ENCODE measurements at places on chromosomes 2 and 18.
A peak's percentile ranks its signal among the peaks of the same experiment; 100 is the strongest.

- H3K27me3 ChIP-seq = no peaks in the 10 kb centered on the region
- H3K27ac ChIP-seq = no peak overlapping the region
- no peak overlapping the region for H3K4me3 ChIP-seq
These were observed 175.8 kb downstream of the MYO3B start for GRCh38 chr2:170353723-170354122.

GRCh38 chr18:59950215-59950944 is 50.6 kb downstream of the PMAIP1 start:
- no peak overlapping the region for H3K27ac ChIP-seq
- no peak for DNase-seq
- H3K4me1 ChIP-seq = peaks cover 40% of the 10 kb centered on the region
- no peaks in the 10 kb centered on the region for H3K27me3 ChIP-seq

DNA sequence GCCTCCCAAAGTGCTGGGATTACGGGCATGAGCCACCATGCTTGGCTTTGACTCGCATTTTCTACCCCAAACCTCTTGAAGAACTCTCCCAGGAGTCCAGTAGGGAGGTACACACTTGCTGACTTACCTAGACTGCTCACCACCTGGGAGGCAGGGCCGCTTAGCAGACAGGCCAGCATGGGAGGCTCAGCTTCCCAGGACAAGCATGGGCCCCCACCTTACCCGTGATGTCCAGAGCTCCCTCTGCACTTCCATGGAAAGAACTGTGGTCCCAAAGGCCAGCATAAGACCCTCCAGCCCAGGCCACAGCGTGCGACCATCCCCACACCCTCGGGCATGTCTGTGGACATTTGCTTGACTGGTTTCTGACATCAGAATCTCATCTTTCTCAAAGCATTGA is 36.8 kb downstream of the ST8SIA5 start:
- no peak for DNase-seq
- no peak overlapping the region for H3K27ac ChIP-seq
- no peaks in the 10 kb centered on the region for H3K4me1 ChIP-seq
- no peak overlapping the region for H3K4me3 ChIP-seq

GRCh38 chr2:167689444-167689843 is 558.0 kb downstream of the STK39 start:
- no peaks in the 10 kb centered on the region for H3K27me3 ChIP-seq
- H3K4me3 ChIP-seq = no peak overlapping the region
- H3K4me1 ChIP-seq = no peaks in the 10 kb centered on the region
- no peak overlapping the region for H3K27ac ChIP-seq

GRCh38 chr2:214902286-214902685 is 92.8 kb upstream of the BARD1 start:
- H3K36me3 ChIP-seq = no peaks in the 10 kb centered on the region
- no peak for DNase-seq
- no peak overlapping the region for H3K4me3 ChIP-seq
- no peak overlapping the region for H3K27ac ChIP-seq

DNA sequence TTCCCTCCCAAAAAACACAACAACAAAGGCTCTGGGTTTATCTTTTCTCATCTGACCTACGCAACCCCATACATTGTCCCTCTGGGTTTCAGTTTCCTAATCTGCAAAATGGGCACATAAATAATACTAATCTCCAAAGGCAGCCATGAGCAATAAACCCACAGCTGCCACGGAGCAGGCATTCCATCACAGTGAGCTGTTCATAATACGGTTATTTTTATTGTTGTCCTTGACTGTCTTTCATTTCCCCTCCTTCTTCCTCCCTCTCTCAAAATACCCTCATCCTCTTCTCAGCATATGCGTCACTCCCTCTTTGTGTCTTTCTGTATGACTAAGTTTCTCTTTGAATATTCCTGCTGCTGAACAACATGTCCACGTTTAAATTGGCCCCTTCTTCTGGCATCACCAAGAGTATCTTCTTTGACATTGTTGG is 129.8 kb upstream of the CAB39 start:
- peaks cover 1% of the 10 kb centered on the region for H3K36me3 ChIP-seq
- H3K27ac ChIP-seq = peak overlapping the region; percentile 97
- peak; percentile 88 for DNase-seq
- H3K4me1 ChIP-seq = peaks cover 57% of the 10 kb centered on the region

- no peak for DNase-seq
- H3K27me3 ChIP-seq = no peaks in the 10 kb centered on the region
- H3K36me3 ChIP-seq = no peaks in the 10 kb centered on the region
- H3K4me1 ChIP-seq = no peaks in the 10 kb centered on the region
These were observed 41.5 kb upstream of the RPE start for GRCh38 chr2:209960676-209961630.

- H3K36me3 ChIP-seq = no peaks in the 10 kb centered on the region
- H3K27ac ChIP-seq = no peak overlapping the region
- no peaks in the 10 kb centered on the region for H3K27me3 ChIP-seq
- H3K4me3 ChIP-seq = no peak overlapping the region
These were observed 60.8 kb downstream of the FAM168B start for GRCh38 chr2:131032393-131032836.

GRCh38 chr2:194260185-194260584 is 1396.8 kb upstream of the SLC39A10 start:
- H3K27ac ChIP-seq = no peak overlapping the region
- no peak overlapping the region for H3K4me3 ChIP-seq
- no peaks in the 10 kb centered on the region for H3K36me3 ChIP-seq
- H3K27me3 ChIP-seq = no peaks in the 10 kb centered on the region
- DNase-seq = no peak

GRCh38 chr2:120442541-120442922 is 96.6 kb downstream of the INHBB start:
- peaks cover 12% of the 10 kb centered on the region for H3K27me3 ChIP-seq
- H3K4me1 ChIP-seq = no peaks in the 10 kb centered on the region
- no peak overlapping the region for H3K27ac ChIP-seq
- no peak overlapping the region for H3K4me3 ChIP-seq
- no peak for DNase-seq

DNA sequence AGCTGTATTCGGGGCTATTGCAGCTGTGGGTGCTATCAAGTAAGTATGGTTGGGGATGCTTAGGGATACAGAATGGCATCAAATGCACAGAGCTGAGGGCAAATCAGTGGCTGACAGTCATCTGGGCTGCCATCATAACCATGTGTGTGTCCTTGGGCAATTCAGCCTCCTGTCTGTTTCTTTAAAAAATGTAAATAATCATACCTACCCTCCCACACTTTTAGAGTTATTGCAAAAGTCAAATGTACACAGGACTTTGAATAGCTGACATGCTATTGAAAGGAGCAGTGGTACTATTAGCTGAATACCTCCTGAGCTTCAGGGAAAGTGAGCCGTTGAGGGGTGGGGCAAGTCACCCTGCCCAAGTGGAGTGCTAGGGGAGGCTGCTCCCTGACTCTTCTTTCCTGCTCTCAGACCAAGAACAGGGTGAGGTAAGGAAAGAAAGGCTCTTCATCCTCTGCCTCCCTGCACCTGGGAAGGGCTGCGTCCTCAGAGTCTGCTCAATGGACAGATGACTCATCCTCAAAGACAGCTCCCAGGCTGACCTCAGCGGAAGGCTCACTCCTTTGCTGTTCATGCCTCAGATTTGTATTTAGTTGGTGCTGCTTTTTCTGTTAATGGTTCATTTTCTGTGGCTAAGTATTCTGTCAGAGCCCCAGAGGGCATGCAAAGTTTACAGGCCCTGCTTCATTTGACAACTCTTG is 54.9 kb upstream of the BZW1 start:
- no peaks in the 10 kb centered on the region for H3K27me3 ChIP-seq
- no peak overlapping the region for H3K27ac ChIP-seq
- no peak overlapping the region for H3K4me3 ChIP-seq
- DNase-seq = no peak
- H3K4me1 ChIP-seq = no peaks in the 10 kb centered on the region
- H3K36me3 ChIP-seq = no peaks in the 10 kb centered on the region

- no peak overlapping the region for H3K4me3 ChIP-seq
- H3K27me3 ChIP-seq = no peaks in the 10 kb centered on the region
- H3K36me3 ChIP-seq = no peaks in the 10 kb centered on the region
- DNase-seq = peak; percentile 7
- H3K27ac ChIP-seq = no peak overlapping the region
These were observed 8.6 kb upstream of the RNF152 start for GRCh38 chr18:61901323-61901986.

DNA sequence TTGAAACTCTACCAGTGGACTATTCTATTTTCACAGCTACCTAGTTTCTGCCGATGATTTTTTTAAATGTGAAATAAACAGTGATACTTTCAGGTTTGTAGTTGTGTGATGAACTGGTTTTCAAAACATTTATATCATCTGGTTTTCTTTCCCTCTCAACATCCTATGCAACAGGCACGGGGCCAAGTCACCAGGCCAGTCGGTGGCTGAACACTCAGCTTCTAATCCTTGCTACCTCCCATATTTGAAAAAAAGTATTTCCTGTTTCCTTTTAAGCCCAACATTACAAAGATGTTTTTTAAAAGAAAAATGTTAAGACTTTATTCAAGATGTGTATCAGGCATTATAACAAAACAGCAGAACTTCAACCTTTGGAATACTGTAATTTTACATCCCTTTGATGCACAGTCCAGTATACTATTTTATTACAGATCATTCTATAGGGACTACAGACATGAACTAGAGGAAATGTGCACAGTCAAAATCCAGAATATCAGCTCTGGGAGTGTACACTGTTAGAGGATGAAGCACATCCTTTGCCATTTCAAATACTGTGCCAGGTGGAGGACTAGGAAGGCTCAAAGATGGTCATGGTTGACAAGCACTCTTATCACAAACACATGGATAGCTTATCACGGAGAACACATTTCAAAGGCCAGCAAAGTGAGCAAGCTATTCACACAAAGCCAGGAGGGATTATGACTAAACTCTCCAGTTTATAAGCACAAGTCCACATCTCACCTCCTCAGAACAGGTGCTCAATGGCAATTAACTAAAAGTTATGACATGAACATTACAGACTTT is 14.6 kb downstream of the MRPL35 start:
- no peak overlapping the region for H3K27ac ChIP-seq
- H3K4me3 ChIP-seq = no peak overlapping the region
- H3K27me3 ChIP-seq = no peaks in the 10 kb centered on the region

DNA sequence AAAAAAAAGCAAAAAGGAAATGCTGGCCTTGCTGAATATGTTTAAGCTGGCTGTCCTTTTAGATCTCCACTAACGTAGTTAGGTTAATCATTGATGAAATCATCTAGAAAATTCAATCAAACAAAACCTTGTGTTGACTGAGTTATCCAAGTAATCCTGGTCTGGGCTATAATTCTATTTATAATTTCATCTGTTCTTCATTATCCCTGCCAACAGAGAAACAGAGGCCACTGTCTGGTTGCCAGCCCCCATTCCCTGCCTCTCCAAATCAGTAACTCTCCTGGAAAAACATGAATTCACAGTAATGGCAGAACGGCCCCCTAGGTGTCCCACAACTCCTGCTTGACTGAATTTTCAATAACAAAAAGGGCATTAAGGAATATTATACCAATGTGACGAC is 24.6 kb downstream of the DOCK10 start:
- H3K27me3 ChIP-seq = no peaks in the 10 kb centered on the region
- no peak for DNase-seq
- H3K36me3 ChIP-seq = no peaks in the 10 kb centered on the region
- no peaks in the 10 kb centered on the region for H3K4me1 ChIP-seq

GRCh38 chr2:39160982-39161381 is 40.1 kb upstream of the SOS1 start:
- no peak overlapping the region for H3K4me3 ChIP-seq
- no peak overlapping the region for H3K27ac ChIP-seq
- no peaks in the 10 kb centered on the region for H3K4me1 ChIP-seq
- no peak for DNase-seq
- no peaks in the 10 kb centered on the region for H3K27me3 ChIP-seq

DNA sequence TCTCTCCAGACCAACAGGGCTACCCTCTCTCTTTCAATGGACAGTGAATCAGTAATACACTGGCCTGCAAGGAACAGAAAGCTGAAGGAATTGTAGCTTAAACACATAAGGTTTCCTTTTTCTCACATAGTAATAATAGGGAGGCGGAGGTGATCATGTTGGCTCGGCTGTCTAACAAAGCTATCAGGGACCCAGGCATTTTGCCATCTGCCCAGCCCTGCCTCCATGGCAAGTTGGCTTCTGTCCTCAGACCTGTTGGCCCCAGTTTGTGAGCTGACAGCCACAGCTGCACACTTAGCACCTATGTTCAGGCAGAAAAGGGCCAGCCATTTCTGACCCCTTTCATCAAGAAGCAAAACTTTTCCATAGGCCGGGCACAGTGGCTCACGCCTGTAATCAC is 2.0 kb upstream of the CHRNG start:
- no peaks in the 10 kb centered on the region for H3K27me3 ChIP-seq
- no peaks in the 10 kb centered on the region for H3K36me3 ChIP-seq
- no peak overlapping the region for H3K27ac ChIP-seq
- H3K4me3 ChIP-seq = no peak overlapping the region

- H3K4me1 ChIP-seq = peaks cover 28% of the 10 kb centered on the region
- peaks cover 10% of the 10 kb centered on the region for H3K36me3 ChIP-seq
- H3K27ac ChIP-seq = no peak overlapping the region
- H3K27me3 ChIP-seq = no peaks in the 10 kb centered on the region
- peak; percentile 58 for DNase-seq
- H3K4me3 ChIP-seq = no peak overlapping the region
These were observed 9.3 kb downstream of the SP140 start for GRCh38 chr2:230234845-230235244.

- no peak overlapping the region for H3K4me3 ChIP-seq
- no peaks in the 10 kb centered on the region for H3K36me3 ChIP-seq
- H3K4me1 ChIP-seq = peaks cover 8% of the 10 kb centered on the region
- DNase-seq = no peak
- H3K27ac ChIP-seq = no peak overlapping the region
These were observed 16.5 kb upstream of the INO80C start for GRCh38 chr18:35514283-35514682.

- no peak overlapping the region for H3K27ac ChIP-seq
- H3K36me3 ChIP-seq = no peaks in the 10 kb centered on the region
- no peaks in the 10 kb centered on the region for H3K27me3 ChIP-seq
- no peaks in the 10 kb centered on the region for H3K4me1 ChIP-seq
- no peak for DNase-seq
These were observed 7.4 kb upstream of the NPC1 start for GRCh38 chr18:23593720-23594119.

GRCh38 chr2:20242727-20243377 is 17.9 kb upstream of the SDC1 start:
- no peaks in the 10 kb centered on the region for H3K27me3 ChIP-seq
- H3K36me3 ChIP-seq = no peaks in the 10 kb centered on the region

GRCh38 chr2:128640845-128641360 is 322.2 kb upstream of the HS6ST1 start:
- no peaks in the 10 kb centered on the region for H3K4me1 ChIP-seq
- H3K27ac ChIP-seq = no peak overlapping the region
- peaks cover 1% of the 10 kb centered on the region for H3K27me3 ChIP-seq
- DNase-seq = no peak
- no peak overlapping the region for H3K4me3 ChIP-seq

GRCh38 chr2:8819194-8819593 is 18.2 kb downstream of the KIDINS220 start:
- no peaks in the 10 kb centered on the region for H3K27me3 ChIP-seq
- no peak for DNase-seq
- no peak overlapping the region for H3K4me3 ChIP-seq
- H3K36me3 ChIP-seq = no peaks in the 10 kb centered on the region

All from GM12878 (cell line).